ENCODE measurements at places on chromosomes 1 and 21.

- DNase-seq = no peak
Observed at GRCh38 chr21:35083246-35083645, 34.1 kb upstream of the RUNX1 start.

DNA sequence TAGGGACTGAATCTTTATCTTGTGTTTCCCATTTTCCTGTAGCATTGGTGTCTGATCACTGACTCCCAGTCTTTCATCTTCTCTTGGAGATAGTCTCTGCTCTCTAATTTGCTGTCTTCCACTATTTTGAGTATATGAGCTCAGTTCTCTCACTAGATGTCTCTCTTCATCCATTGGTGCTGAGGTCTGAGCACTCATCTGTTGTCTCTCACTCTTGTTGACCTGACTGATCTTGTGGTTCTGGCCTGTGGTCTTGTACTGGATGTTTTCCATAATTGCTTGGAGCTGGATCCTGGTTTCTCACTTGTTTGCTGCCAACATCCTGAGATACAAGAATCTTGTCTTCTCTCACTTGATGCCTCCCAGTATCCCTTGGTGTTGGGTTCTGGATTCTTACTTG, 25.1 kb upstream of the S100A11 start:
- DNase-seq = no peak

GRCh38 chr1:209503196-209503595, 80.3 kb upstream of the CAMK1G start:
- no peak for DNase-seq

- no peak for DNase-seq
Observed at GRCh38 chr1:45647248-45648021, 23.6 kb upstream of the CCDC17 start.

GRCh38 chr1:67614511-67614934, 70.5 kb upstream of the GADD45A start:
- DNase-seq = peak; percentile 59

DNA sequence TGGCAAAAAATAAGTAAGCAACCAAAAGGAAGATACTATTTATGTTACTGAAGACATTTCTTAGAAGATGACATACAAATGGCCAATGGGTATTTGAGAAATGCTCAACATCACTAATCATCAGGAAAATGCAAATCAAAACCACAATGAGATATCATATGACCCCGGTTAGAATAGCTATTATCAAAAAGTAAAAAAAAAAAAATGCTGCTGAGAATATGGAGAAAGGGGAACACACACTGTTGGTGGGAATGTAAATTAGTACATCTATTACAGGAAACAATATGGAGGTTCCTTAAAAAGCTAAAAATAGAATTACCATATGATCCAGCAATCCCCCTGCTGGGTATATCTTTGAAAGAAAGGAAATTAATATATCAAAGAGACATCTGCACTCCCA, 34.3 kb upstream of the CREG1 start:
- no peak for DNase-seq

DNA sequence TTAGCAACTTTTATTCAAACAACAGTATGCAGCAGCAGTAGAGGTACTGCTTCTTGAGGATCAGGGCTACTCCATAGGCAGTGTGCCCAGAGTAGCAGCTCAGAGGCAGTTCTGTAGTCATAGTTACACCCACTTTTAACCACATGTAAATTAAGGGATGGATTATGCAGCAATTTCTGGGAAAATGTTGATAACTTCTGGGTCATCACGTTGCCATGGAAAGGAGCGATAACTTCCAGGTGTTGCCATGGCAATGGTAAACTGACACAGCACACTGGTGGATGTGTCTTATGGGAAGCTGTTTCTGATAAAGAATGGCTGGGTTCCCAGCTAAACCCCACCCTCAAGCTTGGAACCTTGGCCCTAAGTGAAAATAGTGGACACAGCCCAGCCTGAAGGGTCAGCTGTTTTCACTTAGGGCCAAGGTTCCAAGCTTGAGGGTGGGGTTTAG, 29.0 kb upstream of the PLA2G2A start:
- DNase-seq = no peak

GRCh38 chr1:82062206-82062605, 261.5 kb downstream of the ADGRL2 start:
- no peak for DNase-seq

DNA sequence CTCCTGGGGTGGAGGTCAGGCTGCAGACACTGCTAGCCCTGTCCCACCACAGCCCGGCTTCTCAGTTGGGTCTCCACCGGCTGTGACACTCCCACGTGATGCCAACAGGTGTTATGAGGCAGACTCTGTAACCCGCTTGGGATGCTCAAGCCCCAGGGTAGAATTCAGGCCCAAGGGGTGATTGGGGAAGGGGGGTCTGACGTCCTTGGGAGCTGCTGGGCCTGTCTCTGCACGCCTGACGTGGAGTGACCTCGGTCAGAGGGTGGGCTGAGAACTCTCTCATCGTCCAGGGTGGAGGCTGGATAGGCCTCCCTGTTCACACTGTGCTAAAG, 7.7 kb upstream of the HES5 start:
- DNase-seq = no peak

- no peak for DNase-seq
Observed at GRCh38 chr1:246187834-246188372, 319.2 kb downstream of the SMYD3 start.

GRCh38 chr1:19764848-19765247, 34.9 kb downstream of the TMCO4 start:
- DNase-seq = no peak

GRCh38 chr1:182149411-182149965, 88.0 kb upstream of the ZNF648 start:
- DNase-seq = peak; percentile 13

DNA sequence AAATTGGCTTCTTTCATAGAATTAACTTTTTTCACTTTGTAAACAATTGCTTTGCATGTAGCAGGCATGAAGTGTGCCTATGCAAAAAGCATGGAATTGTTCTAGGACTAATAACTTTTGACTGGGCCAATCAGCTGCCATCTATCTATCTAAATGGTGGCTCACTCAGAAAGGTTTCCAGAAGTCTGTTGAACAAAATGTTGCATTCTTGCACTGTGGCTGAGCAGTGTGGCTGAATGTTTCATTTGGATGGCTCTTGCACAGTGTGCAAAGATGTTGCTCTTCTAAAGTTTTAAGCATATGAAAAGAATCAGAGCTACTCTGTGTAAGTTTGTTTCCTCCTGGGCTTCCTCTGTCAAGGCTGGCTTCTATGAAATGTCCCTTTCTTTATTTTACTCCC, 213.5 kb downstream of the KCTD3 start:
- DNase-seq = no peak

- peak; percentile 89 for DNase-seq
Observed at GRCh38 chr1:109617291-109617801, 2.1 kb downstream of the GNAT2 start.

DNA sequence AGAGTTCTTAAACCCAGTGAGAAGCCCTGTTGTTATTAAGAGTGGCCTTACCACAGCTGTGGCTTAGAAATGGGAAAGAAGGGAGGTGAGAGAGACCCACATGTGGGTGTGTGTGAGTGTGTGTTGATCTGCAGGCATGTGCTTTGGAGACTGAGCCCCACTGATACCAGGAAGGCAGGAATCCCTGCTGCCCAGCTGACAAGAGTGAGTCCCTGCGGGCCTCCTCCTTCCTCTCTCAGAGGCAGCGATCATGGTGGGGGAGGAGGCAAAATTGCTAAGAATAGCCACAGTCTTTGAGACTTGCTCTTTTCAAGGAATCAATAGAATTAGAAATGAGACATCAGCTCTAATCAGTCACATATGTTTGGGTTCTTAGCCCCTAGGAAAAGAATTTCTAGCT, 87.0 kb upstream of the WARS2 start:
- no peak for DNase-seq

DNA sequence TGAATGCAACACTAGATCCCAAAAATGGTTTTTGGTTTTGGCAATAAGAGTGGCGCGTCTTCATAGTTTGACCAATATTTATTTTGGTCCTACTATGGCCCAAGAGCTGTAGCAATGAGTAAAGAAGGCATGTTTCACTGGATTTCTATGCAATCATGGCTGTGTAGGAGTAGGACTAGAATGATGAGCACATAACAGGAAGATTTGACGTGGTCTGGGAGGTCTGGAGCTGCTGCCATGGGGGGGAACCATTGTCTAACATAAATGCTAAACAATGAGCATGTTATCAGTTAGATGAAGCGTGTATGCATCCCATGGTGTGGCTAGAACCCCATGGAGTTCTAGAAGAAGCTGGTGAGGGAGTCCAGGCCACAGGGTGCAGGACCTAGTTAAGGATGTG, 38.3 kb downstream of the OLIG1 start:
- no peak for DNase-seq

DNA sequence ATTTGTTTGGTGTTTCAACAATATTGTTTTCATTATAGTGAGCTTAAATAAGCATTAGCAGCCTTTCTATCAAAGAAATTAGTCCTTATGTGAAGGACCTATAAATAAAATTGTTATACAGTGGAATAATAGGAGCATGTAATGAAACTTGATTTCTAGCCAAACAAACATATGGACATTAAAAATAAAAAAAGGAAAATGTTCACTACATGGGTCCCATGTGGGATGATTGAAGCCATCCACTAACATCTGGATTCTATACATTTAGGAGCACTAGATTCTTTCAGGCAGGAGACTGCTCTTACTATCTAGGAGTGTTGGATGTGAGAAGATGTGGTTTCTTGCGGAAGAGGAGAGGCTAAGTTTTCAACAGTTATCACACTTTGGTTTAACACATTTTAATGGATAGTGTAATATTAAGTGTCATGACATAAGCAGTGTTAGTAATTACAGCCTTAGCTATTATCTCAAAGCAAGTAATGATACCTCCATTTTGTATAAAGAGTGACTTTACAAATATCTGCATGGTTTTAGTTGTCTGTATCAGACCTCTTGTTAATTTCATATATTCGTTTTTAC, 62.3 kb downstream of the LYPLAL1 start:
- no peak for DNase-seq

- DNase-seq = peak; percentile 92
Observed at GRCh38 chr1:178684542-178685000, 40.5 kb upstream of the RALGPS2 start.

DNA sequence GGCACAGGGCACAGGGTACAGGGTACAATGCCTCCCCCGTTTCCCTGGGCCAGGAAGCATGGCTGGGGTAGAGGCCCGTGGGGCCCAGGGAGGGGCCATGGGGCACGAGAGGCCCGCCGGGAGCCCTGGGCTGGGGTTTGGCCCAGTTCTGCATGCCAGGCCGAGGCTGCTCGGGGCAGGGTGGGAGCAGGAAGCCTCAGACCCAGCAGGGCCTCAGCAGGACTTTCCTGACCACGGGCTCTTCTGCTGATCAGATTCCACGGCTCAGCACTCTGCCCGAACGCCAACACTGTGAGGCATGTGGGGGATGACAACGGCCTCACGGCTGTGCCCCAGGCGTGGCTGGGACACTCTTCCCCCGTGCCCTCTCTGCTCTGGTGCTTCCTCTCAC, 104.3 kb downstream of the NPHP4 start:
- no peak for DNase-seq

- peak; percentile 13 for DNase-seq
Observed at GRCh38 chr1:211257826-211258225, 1.3 kb upstream of the RCOR3 start.

DNA sequence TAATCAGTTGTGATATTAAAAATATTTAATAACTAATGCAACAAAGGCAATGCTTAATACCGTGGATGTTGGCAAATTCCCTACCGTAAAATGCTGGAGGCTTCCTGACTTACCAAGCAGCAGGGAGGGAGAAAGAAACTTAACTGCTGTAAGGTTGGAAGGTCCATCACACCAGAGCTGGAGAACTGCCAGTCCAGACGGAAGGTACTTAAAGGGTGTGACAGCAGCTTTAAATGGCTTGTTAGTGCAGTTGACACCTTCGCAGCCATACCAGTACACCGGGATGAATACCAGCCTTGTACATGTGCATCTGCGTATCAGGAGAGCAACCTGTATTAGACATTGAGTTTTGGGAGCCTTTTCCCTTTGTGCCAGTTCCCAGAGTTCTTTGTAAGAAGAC, 269.5 kb upstream of the NCAM2 start:
- no peak for DNase-seq

DNA sequence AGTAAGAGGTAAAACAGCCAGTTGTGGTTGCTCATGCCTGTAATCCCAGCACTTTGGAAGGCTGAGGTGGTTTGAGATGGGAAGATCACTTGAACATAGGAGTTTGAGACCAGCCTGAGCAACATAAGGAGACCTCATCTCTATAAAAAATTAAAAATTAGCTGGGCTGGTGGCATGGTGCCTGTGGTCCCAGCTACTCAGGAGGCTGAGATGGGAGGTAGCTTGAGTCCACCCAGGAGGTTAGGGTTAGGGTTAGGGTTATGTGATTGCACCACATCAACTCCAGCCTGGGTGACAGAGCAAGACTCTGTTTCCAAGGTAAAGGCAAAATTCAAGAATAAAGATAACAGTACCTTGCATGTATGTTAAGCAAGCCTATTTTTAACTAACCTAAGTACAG, 3.5 kb downstream of the SAMSN1 start:
- no peak for DNase-seq

GRCh38 chr1:235865565-235866204, 1.0 kb downstream of the LYST start:
- no peak for DNase-seq

DNA sequence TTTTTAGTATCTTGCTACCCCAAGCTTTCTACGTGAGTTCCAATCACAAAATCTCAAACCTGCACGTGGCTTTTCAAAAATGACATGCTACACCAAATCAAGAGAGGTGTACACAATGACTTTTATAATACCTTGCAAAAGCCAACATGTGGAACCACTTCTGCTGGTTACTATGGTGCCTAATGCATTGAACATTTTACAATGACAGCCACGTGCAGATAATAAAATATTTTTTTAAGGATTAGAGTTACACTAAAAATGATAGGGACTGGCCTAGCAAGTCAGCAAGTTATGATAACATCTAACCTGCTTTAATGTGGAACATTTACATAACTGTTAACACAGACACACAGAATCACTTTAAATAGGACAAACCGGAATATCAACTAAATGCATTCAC, 30.2 kb downstream of the EYA3 start:
- no peak for DNase-seq

GRCh38 chr1:143660354-143660941, 311.3 kb downstream of the FAM72C start:
- DNase-seq = no peak

DNA sequence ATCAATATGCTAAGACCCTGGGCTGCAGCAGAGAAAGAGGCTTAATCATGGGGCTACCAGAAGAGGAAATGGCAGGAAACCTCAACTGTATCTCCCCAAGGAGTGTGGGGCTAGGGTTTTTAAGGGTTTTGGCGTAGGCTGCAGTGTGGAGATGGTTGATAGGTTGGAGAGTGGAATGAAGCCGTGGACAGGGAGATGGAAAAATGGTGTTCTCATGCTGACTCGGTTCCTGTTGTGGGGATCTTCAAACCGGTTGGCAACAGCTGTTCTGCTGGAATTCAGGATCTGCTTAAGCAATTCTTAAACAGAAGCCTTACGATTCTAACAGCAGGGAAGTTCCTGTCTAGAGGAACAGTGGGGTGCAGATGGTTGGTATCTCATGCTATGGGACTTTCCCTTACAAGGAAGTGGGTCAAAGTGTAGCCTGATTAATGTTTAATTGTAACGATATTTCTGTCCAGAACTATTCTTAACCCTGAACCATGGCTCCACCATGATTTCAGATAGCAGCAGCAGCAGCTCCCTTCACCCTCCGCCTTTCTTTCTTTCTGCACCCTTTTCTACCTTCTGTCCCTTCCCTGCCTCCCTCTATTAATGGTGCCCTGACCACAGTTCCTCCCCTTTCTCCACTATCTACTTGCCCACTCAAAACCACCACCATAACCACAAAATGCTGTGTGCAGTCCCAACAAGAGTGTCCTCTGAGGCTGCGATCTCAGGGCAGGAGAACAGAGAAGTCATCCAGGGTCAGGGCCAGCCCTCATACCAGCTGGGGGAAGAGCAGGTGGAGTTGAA, 30.8 kb downstream of the RSPH1 start:
- no peak for DNase-seq
